Stimulated activated CD4-positive, alpha-beta T cell treated with anti-CD3 and anti-CD28 coated beads, Interleukin-2, amount 100 ng/mL, for 4 hours (primary cell): ENCODE measurements at places on chromosomes 16 and 17.
A peak's percentile ranks its signal among the peaks of the same experiment; 100 is the strongest.

- DNase-seq, result no peak
These were observed 14.8 kb upstream of the AURKB start for GRCh38 chr17:8224891-8225812.

DNA sequence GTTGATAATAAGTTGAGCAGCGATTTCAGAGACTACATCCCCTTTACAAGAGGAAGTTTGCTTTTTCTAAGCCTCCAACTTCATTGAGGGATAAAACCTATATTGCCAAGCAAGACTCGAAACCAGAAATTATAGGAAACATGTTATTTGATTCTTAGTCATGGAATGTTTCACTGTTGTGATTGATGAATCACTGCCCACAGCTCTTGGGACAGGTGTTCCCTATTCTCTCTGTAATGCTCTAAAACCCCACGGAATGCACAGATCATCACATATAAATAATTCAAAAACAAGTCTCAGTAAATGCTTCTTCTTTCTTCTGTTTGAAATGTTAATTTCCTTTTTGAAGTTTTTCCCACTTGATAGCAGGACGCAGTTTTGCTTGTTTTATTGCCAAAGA, 809.5 kb upstream of the GOT2 start:
- DNase-seq, result no peak

- DNase-seq, result peak; percentile 33
These were observed 14.4 kb downstream of the ZNF232 start for GRCh38 chr17:5097101-5097834.

DNA sequence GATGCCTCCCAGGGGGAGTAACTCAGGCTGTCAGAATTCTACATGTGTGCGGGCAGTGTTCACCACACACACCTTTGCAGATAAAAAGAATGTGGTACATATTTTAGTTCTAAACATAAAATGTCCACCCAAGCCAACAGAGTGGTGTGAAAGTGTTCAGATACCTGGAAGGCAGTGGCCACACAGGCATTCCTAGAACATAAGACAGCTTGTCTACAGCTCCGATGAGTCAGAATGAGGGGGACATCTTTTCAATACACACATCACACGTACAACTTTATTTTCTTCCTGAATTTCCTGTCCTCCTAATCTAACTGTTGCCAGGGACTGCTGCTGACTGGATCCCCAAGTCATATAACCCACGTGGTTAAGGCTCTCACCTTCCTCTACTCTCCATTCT, 142.3 kb downstream of the ZFHX3 start:
- no peak for DNase-seq

- no peak for DNase-seq
These were observed 55.6 kb downstream of the BAIAP2 start for GRCh38 chr17:81090361-81091136.

GRCh38 chr17:17833658-17834357, 3.0 kb downstream of the SREBF1 start:
- no peak for DNase-seq

- no peak for DNase-seq
These were observed 158.6 kb downstream of the C16orf78 start for GRCh38 chr16:49531931-49532840.

GRCh38 chr17:70332356-70333210, 163.3 kb downstream of the KCNJ2 start:
- DNase-seq, result no peak

- DNase-seq, result no peak
These were observed 665 bp downstream of the MYBBP1A start for GRCh38 chr17:4554441-4554996.

GRCh38 chr16:31412750-31413149, 15.4 kb downstream of the COX6A2 start:
- no peak for DNase-seq

- DNase-seq, result no peak
These were observed 468 bp downstream of the IL4R start for GRCh38 chr16:27314161-27314723.
